ENCODE measurements at places on chromosomes 4 and X. TPM values are rescaled to one million over a fixed set of nuclear protein-coding genes. Genes with fewer than 3 reads are reported as not detected.

DNA sequence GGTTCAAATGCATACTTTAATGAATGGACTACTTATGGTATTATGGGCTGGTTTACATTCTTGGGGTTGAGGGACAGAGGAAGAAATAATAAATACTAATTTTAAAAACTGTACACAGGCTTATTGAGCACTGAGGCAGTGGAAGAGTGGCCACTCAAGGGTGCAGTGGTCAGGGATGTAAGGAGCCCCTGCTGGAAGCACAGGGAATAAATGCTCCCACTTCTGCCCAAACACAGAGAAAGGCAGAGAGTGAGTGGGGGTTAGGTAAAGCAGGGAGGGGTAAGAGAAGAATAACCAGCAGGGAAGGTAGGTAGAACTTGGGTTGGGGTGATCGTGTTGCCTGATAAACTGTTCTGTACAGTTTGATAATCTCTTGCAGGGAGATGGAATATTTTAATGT lies 60.0 kb downstream of the GAB1 start:
- H3K27ac ChIP-seq = no peak overlapping the region
- no peak for DNase-seq

GRCh38 chrX:70470850-70471289 lies 26.2 kb downstream of the DLG3 start:
- DNase-seq = no peak
- H3K27me3 ChIP-seq = no peaks in the 10 kb centered on the region
- no peak overlapping the region for H3K4me3 ChIP-seq
- no peak overlapping the region for H3K27ac ChIP-seq

DNA sequence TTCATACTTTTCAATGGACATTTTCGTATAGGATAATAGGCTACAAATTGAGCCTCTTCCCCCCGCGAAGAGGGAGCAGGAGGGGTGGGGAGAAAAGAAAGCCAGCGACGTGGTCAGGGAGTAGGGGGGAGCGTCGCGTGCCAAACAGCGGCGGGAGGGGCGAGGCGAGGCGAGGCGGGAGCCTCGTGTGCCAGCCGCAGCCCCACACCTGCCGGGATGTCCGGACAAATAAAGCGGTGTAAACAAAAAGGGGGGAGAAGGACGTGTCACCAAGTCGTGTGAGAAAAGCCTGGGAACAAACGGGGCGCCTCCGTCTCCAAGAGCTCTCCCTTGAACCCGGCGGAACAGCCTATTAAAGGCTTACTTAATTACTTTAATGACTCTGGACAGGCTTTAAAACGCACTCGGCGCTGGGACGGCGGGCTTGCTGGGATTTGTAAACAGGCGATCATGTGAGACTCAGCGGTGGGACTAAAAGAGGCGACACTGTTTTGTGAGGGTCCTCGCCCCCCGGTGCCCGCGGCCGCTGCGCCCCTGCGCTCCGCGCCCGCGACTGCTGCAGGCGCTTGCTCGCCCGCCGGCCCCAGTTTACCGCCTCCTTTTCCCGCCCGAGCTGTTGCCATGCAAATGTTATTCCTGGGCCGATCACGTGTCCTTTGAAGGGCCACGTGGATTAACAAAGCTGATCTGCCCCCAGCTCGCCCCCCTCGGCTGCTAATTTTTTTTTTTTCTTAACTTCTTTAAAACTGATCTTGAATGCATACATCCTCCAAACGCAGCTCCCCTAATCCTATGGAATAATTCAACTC lies at the start of gene HELT:
Gene HELT (plus strand): TSS at position 527 of the 809 bp plus-strand sequence. CDS start 439 bp downstream, outside the sequence.
- peaks cover 34% of the 10 kb centered on the region for H3K4me1 ChIP-seq
- no peak within 1 kb of the TSS for H3K27ac ChIP-seq
- H3K27me3 ChIP-seq = peaks cover 97% of the 10 kb centered on the region
- no peak for DNase-seq

DNA sequence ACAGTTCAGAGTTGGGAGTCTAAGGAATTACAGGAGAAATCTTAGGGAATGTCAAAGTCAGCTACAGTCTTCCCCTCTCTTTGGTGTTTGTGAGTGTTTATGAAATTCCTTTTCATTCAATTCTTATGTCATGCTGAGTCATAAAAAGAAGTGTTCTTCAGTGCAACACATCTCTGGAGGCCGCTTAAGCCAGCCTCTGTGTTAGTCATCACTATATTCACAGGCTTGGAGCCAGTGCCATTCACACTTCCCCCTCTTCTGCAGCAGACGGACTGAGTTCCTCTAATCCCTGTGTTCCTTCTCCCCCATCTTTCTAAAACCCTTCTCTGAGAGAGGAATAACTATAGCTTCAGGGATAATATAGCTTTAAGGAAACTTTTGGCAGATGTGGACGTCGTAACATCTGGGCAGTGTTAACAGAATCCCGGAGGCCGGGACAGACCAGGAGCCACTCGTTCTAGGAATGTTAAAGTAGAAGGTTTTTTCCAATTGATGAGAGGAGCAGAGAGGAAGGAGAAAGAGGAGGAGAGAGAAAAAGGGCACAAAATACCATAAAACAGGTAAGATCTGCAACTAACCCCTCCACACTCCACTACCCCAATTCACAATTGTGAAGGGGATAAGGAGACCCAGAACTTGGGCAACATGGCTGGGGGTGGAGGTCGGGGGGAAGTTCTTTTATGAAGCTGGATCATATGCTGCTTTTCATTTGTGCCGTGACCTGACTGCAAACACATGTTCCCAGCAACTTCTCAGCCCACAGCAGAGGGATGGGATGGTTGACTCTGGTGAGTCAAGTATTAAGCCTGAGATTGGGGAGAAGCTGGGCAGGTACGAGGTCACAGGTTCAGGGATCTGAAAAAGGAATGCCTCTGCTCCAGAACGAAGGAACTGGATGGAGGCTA lies at the start of gene SRPX2:
Gene SRPX2 (plus strand): TSS at position 244 of the 905 bp plus-strand sequence. CDS start 2,124 bp downstream, outside the sequence.
- H3K27ac ChIP-seq = peak within 1 kb of the TSS; percentile 77
- H3K4me1 ChIP-seq = no peaks in the 10 kb centered on the region
- H3K4me3 ChIP-seq = no peak within 1 kb of the TSS
- no peak for DNase-seq

- no peak overlapping the region for H3K27ac ChIP-seq
- H3K4me1 ChIP-seq = no peaks in the 10 kb centered on the region
- H3K4me3 ChIP-seq = no peak overlapping the region
- DNase-seq = no peak
- peaks cover 9% of the 10 kb centered on the region for H3K27me3 ChIP-seq
Observed at GRCh38 chr4:82588771-82589270, 27.0 kb upstream of the TMEM150C start.

DNA sequence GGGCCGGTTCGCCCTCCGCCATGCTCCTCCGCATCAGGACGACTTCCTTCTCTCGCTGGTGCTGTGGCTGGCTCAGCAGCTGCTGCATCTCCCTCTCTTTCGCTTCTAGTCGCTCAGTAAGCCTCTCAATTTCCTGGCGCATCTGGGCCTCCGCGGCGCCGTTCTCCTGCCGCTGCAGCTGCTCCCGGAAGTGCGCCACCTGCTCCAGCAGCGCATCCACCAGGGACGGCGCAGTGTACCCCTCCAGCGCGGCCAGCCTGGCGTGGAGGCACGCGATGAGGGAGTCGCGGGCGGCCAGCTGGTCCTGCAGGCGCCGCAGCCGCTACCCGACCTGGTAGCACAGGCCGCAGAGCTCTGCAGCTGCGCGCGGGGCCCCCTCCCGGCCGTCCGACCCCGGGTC lies 97.4 kb upstream of the MED14 start:
- DNase-seq = no peak
- H3K4me1 ChIP-seq = no peaks in the 10 kb centered on the region
- H3K27ac ChIP-seq = no peak overlapping the region
- no peaks in the 10 kb centered on the region for H3K36me3 ChIP-seq

DNA sequence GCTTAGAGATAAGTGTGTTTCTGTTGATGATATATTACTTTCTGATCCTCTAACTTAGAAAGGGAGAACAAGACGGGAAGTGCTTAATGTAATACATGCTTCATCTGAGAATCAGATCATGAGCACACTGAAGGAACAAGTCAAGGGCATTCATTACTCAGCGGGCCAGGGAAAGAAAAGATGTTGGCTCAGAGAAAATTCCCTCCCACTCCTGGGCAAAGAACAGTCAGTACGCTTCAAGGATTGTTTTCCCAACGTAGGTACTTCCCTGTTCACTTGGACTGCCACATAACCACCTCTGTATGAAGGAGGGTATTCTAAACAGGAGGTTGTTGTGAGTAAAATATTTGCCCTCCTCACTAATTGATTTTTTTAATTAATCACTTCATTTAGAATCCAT lies 374.5 kb upstream of the FMR1 start:
- no peaks in the 10 kb centered on the region for H3K27me3 ChIP-seq
- no peaks in the 10 kb centered on the region for H3K36me3 ChIP-seq
- no peaks in the 10 kb centered on the region for H3K4me1 ChIP-seq
- H3K27ac ChIP-seq = no peak overlapping the region

DNA sequence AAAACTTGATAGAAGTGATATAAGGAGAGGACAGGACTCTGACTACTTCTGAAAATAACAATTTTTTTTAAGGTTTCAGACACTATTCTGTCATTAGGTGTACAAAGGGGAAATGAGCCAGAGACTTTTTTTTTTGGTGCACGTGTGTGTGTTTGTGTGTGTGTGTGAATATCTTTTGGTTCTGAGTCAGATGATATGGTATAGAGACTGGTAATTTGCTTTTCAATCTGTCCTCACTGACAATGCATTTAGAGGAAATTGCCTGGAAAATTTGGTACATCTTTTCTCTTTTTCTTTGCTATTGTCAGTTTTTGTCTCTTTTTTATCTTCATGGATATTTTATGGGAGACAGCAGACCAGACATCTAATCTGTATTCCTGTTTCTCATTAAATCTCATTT lies 59.3 kb downstream of the DDIT4L start:
- H3K4me1 ChIP-seq = no peaks in the 10 kb centered on the region
- no peaks in the 10 kb centered on the region for H3K36me3 ChIP-seq
- no peak overlapping the region for H3K27ac ChIP-seq
- no peaks in the 10 kb centered on the region for H3K27me3 ChIP-seq
- no peak overlapping the region for H3K4me3 ChIP-seq

GRCh38 chr4:182600856-182601255 lies 316.3 kb downstream of the DCTD start:
- H3K36me3 ChIP-seq = no peaks in the 10 kb centered on the region
- no peaks in the 10 kb centered on the region for H3K4me1 ChIP-seq
- H3K4me3 ChIP-seq = no peak overlapping the region

GRCh38 chrX:13690836-13691235 lies 1.9 kb downstream of the RAB9A start:
- no peak for DNase-seq
- peak overlapping the region; percentile 97 for H3K27ac ChIP-seq
- no peaks in the 10 kb centered on the region for H3K36me3 ChIP-seq
- peaks cover 5% of the 10 kb centered on the region for H3K27me3 ChIP-seq

- H3K27ac ChIP-seq = no peak overlapping the region
- no peak for DNase-seq
- H3K4me3 ChIP-seq = no peak overlapping the region
- no peaks in the 10 kb centered on the region for H3K27me3 ChIP-seq
Observed at GRCh38 chrX:25158635-25159034, 142.9 kb upstream of the ARX start.

DNA sequence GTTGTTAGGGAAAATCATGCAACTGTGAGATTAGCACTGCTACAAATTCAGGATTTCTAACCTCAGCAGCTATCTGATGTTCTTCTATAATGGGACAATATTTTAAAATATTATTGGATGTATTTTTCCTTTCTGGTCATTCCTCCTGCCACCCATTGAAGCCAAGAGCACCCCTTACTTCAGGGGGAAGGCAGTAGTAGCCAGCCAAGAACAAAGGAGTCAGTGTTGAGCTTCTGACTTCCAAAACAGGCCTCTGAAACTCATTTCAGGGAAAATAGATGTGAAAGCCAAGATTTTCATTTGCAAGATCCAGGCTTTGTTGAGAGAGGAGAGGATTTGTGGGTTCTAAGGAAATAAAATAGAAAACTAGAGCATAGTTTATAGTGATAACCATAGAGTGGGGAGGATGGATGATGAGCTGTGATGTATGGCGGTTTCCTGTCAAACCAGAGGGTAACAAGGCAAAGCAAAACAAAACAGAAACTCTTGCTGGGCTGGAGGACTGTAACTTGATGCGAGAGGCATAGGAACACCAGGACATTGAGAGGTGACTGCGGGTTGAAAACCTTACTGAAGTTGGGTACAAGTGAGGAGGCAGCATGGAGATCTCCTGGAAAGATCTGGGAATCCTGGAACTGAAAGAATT lies 173.7 kb upstream of the LEF1 start:
- DNase-seq = no peak
- H3K4me3 ChIP-seq = no peak overlapping the region
- H3K27ac ChIP-seq = no peak overlapping the region

- no peaks in the 10 kb centered on the region for H3K4me1 ChIP-seq
- no peak overlapping the region for H3K4me3 ChIP-seq
- H3K27me3 ChIP-seq = no peaks in the 10 kb centered on the region
- no peak overlapping the region for H3K27ac ChIP-seq
Observed at GRCh38 chr4:155960522-155960921, 6.9 kb upstream of the CTSO start.

DNA sequence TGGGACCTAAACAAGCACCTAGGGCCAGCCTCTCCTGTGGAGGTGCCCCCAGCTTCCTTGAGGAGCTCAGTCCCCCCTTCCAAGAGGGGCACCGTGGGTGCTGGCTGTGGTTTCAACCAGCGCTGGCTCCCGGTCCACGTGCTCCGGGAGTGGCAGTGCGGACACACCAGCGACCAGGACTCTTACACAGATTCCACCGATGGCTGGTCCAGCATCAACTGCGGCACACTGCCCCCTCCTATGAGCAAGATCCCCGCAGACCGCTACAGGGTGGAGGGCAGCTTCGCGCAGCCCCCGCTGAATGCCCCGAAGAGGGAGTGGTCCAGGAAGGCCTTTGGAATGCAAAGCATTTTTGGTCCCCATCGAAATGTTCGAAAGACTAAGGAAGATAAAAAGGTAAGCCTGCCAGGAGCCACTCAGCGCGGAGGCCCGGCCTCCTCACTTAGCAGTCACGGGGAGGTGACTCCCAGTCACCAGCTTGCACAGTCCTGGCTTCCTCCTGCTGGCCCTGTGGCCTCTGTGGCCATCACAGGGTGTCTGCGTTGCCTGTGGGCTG lies 24.9 kb downstream of the RGS12 start:
- peaks cover 14% of the 10 kb centered on the region for H3K4me1 ChIP-seq
- DNase-seq = peak; percentile 66
- peaks cover 10% of the 10 kb centered on the region for H3K36me3 ChIP-seq

DNA sequence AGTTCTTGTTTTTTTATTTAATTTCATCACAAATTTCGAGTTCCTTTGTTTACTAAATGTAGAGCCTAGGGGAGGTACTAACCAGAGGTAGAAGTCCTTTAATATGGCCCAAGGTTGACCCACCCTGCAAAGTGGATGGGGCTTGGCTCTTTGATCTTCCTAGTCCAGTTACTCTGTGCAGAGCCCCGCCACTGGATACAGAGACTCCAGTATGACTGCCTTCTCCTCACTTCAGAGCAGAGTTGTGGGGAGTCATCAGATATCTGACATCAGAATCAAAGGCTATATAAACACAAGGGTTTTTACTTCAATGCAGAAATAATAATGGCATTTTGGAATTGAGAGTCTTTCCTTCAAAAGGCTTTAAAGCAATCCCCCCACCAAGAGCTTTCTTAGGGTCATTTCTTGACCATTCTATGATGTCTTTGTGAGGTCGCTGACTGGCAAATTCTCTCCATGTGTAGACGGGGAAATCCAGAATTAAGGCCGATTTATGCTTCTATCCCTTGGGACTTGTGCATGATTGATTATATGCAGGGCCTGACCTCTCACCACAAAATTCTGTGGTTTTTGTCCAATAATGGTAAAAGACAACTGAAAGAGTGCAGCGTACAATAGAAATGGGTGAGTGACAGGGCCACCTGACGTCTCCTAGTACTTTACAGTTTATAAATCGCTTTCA lies 88.3 kb upstream of the CITED1 start:
- H3K27ac ChIP-seq = no peak overlapping the region
- no peak overlapping the region for H3K4me3 ChIP-seq
- no peak for DNase-seq
- no peaks in the 10 kb centered on the region for H3K36me3 ChIP-seq
- no peaks in the 10 kb centered on the region for H3K4me1 ChIP-seq

Gene MUC7
- total RNA-seq = not detected

Gene SPP1
- 2.5 TPM for total RNA-seq

Gene NPY5R
- total RNA-seq = 5.4 TPM

Gene FANCB
- 3.9 TPM for total RNA-seq

Gene PF4V1
- 2.6 TPM for total RNA-seq

Gene REELD1
- 1.1 TPM for total RNA-seq

Gene SLC4A4
- 0.66 TPM for total RNA-seq
